Stimulated activated CD8-positive, alpha-beta memory T cell treated with anti-CD3 and anti-CD28 coated beads, Interleukin-15, amount 100 ng/mL, for 48 hours (primary cell): ENCODE measurements at places on chromosomes 4 and X.
A peak's percentile ranks its signal among the peaks of the same experiment; 100 is the strongest.

- DNase-seq, result peak; percentile 19
Measured at GRCh38 chrX:72273718-72274117, 3.3 kb downstream of the RPS4X start.

GRCh38 chrX:47311932-47312774, 58.2 kb upstream of the ZNF157 start:
- peak; percentile 12 for DNase-seq

- DNase-seq, result no peak
Measured at GRCh38 chr4:74473155-74473811, 28.3 kb downstream of the AREG start.

DNA sequence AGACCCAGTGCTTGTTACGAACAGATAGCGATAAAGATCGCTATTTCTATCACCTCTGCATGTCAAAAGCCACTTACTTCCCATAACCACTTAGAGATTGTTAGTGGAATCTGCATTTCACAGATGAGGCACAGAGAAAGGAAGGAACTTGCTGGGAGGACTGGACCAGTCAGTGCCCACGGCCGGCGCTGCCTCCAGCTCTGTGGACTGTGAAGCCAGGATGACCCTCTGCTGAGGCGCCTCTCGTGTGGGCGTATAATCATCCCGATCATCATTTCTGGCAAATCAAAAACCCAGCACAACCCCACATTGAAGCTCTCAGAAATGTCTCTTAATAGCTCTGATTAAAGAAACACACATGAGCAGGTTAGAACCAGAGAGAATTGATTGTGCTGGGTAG, 61.5 kb upstream of the ADRA2C start:
- no peak for DNase-seq

DNA sequence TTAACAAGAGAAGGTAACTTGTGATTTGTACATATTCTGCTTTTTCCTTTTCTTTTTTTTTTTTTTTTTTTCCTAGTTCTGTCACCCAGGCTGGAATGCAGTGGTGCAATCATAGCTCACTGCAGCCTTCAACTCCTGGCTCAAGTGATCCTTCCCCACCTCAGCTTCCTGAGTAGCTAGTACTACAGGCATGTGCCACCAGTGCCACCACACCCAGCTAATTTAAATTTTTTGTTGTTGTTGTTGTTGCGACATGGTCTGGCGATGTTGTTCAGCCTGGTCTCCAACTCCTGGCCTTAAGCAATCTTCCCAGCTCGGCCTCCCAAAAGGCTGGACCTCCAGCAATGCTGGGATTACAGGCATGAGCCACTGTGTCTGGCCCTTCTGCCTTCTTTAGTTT, 1.5 kb upstream of the TACR3 start:
- no peak for DNase-seq

DNA sequence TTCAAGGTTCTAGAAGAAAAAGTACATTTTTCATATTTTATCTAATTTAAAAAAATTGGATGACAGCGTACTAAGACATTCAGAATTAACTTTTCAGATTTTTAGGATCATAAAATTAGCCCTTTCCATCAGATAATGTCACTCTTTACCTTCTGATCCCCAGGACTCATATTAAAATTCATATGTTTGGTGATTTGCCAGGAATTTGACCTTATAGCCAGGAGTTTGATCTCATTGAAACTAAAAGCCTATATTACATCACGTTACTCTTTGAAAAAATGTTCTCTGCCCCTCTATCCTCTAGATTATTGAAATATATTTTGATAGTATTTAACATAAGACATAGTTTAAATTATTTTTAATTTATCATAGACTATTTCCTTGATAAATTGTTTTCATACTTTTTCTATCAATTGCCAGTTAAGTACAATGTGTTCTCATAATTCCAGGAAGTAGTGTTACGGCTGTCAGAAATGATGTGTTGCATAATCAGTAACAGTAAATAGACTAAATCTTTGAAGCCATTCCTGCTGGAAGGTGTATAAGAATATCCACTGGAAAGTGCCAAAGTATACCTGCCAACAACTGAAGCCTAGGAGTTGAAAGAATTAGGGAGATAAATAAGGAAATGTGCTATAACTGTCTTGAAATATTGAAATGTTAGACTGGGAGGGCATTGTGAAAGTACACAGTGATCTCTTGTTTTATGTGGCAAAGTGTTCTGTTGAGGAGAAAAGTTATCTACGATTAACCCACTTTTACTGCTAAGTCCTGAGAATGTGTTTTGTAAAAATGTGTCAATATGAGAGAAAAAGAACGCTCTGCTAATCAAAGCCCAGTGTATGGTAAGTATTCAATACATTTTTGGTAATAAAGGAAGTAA, 32.9 kb upstream of the PDGFC start:
- no peak for DNase-seq
